ENCODE measurements at places on chromosomes 7 and 10. TPM values are rescaled to one million over a fixed set of nuclear protein-coding genes. Genes with fewer than 3 reads are reported as not detected.

- DNase-seq: no peak
- peak overlapping the region; percentile 93 for H3K27ac ChIP-seq
- H3K36me3 ChIP-seq: no peaks in the 10 kb centered on the region
- peaks cover 100% of the 10 kb centered on the region for H3K4me1 ChIP-seq
Observed at GRCh38 chr10:79152423-79152817, 83.7 kb downstream of the ZMIZ1 start.

DNA sequence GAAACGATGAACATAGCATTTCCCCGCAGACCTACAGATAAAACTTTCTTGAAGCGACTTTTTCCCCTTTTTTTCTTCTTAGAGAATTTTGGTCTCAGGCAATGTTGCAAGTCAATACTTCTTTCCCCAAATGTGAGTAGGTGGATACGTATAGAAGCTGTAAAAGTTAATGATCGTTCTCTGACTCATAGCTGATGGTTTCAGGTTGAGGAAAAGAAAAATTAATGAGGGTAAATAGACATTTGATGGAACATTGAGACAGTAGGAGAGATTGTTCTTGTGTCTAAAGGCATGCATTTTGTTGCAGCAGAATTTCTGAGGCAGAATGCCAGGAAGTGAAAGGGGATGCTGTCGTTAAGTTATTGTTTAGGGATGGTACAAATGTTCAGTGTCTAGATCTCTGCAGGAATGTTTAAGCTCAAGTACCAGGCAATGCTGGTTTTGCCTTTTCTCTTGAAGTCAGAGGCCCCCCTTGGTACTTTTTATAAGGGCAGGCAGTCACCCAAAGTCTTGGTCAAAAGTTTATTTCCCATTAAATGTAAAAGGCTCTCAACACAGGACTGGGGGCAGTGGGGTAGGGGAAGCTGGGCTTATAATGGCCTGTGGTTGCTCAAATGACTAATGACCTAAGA lies 9.3 kb downstream of the TCF7L2 start:
- no peaks in the 10 kb centered on the region for H3K27me3 ChIP-seq
- no peak for DNase-seq
- no peaks in the 10 kb centered on the region for H3K36me3 ChIP-seq
- H3K27ac ChIP-seq: no peak overlapping the region

DNA sequence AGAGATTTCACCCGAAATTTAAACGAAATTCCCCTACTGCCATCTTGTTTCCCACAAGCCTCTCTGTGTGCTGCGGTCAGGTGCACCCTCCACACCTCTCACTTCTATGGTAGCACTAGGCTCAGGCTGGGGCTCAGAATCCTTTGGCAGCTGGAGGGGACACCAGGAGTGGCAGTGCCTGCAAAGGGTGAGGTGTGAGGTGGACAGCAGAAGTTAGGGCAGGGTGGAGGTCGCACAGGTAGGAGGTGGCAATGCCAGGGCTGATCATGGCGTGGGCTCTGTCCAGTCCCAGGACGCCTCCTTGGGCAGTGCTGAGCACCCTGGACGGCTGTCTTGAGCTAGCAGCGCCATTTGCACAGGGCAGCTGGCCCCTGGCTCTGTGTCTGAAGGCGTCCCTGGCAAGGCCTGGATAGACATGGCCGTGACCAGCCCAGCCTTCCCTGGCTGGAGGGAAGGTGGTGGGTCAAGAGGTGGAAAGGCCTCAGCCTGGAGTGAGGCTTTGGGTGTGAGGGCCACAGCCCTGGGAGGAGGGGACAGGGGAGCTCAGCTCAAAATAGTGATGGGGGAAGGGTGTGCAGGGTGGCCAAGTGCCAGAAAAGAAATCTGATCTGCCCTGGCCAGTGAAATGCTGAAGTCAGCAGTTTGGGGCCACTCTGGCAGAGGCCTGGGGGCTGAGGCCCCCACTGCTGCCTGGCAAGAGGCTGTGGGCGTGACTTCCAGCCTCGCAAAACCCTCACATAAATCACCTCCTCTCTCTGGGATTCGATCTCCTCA lies 40.0 kb downstream of the ZCCHC24 start:
- no peaks in the 10 kb centered on the region for H3K36me3 ChIP-seq
- no peaks in the 10 kb centered on the region for H3K4me1 ChIP-seq
- no peaks in the 10 kb centered on the region for H3K27me3 ChIP-seq
- DNase-seq: no peak
- H3K4me3 ChIP-seq: no peak overlapping the region
- peak overlapping the region; percentile 94 for H3K27ac ChIP-seq

- H3K36me3 ChIP-seq: no peaks in the 10 kb centered on the region
- peak overlapping the region; percentile 16 for H3K4me3 ChIP-seq
- peaks cover 15% of the 10 kb centered on the region for H3K4me1 ChIP-seq
- no peaks in the 10 kb centered on the region for H3K27me3 ChIP-seq
- H3K27ac ChIP-seq: no peak overlapping the region
- DNase-seq: no peak
Observed at GRCh38 chr10:43203448-43204041, 63.3 kb downstream of the RASGEF1A start.

DNA sequence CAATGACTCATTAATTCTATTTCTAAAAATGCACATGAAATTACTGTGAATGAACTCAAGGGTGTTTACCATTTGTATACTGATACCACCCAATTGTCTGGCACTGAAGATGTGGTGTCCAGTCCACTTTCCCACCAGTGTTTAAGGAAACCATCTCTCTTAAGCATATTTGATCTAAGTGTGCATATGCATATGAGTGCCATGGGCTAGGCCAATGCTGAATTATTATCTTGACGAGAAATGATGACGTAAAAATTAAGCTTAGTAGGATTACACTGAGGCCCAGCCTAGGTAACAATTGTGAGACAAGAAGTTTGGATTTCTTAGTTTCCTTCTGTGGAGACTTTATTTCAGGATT lies 59.7 kb downstream of the SVIL start:
- no peak overlapping the region for H3K4me3 ChIP-seq
- no peaks in the 10 kb centered on the region for H3K27me3 ChIP-seq

GRCh38 chr10:10824591-10825148 lies 193.0 kb upstream of the CELF2 start:
- H3K4me3 ChIP-seq: no peak overlapping the region
- no peaks in the 10 kb centered on the region for H3K27me3 ChIP-seq
- DNase-seq: peak; percentile 70
- no peaks in the 10 kb centered on the region for H3K36me3 ChIP-seq

DNA sequence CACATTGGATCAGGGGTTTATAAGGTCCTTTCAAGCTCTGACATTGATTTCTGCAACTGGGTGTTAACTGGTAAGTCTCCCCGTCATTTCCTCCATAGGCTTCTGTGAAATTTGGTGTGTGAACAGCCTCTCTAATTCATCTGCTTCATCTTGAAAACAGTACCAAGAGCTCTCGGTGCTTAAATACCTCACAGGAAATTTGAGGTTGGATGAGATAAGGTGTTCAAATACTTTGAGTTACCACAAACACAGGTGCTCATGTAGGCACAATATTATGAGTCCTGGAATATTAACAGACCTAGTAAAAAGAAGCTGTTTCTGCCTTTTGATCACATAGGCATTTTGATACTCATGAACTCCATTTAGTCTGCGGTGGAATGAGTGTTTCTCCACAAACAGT lies 85.2 kb downstream of the RTKN2 start:
- no peak overlapping the region for H3K27ac ChIP-seq
- no peaks in the 10 kb centered on the region for H3K27me3 ChIP-seq
- no peak for DNase-seq
- H3K4me3 ChIP-seq: no peak overlapping the region
- no peaks in the 10 kb centered on the region for H3K36me3 ChIP-seq
- H3K4me1 ChIP-seq: no peaks in the 10 kb centered on the region

DNA sequence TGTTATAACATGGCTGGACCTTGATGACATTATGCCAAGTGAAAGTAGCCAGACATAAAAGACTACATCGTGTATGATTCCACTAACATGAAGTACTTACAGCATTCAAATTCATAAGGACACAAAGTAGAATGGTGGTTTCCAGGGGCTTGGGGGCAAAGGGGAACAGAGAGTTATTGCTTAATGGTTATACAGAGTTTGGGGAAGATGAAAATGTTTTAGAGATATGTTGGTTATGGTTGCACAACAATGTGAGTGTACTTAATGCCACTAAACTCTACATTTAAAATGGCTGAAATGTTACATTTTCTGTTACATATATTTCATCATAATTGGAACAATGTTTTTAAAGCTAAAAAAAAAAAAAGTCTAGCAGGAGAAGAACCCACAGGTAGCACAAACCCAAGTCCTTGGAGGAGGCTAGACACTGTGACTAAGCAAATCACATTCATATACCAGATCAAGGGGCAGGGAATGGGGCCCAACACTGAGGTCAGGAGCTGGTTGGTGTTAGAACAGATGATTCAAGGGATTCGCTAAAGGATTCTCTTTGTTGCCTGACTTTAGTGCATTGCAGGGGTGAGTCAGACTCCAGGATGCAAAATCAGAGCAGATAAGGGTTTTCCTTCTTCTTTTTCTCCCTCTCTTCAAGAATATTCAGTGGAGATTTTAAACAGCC lies 25.1 kb upstream of the AOAH start:
- no peaks in the 10 kb centered on the region for H3K27me3 ChIP-seq
- H3K4me3 ChIP-seq: no peak overlapping the region
- no peak for DNase-seq

DNA sequence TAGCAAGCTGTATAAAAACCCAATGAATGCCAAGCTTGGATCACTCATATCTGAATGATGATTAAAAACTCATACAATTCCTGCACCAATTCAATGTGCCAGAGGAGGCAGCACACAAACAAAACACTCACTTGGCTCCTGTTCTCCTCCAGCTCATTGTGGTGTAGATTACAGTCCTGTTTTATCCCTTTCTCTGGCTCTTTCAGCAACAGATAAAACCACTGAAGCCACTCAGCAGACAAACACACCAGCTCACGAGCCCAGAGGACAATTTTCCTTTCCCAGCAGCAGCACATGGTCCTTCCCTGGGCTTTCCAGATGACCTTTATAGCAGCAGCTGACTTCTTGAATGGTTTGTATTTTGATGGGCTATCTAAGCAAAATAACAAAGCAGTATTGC lies 107.3 kb upstream of the STARD3NL start:
- no peaks in the 10 kb centered on the region for H3K36me3 ChIP-seq
- no peaks in the 10 kb centered on the region for H3K4me1 ChIP-seq
- H3K27ac ChIP-seq: no peak overlapping the region
- H3K27me3 ChIP-seq: no peaks in the 10 kb centered on the region

GRCh38 chr10:77696584-77696983 lies 59.0 kb upstream of the KCNMA1 start:
- no peak for DNase-seq
- H3K4me1 ChIP-seq: no peaks in the 10 kb centered on the region
- H3K27me3 ChIP-seq: no peaks in the 10 kb centered on the region
- H3K27ac ChIP-seq: no peak overlapping the region

GRCh38 chr7:114085313-114085591 lies 166.4 kb upstream of the PPP1R3A start:
- H3K4me1 ChIP-seq: no peaks in the 10 kb centered on the region
- peaks cover 38% of the 10 kb centered on the region for H3K27me3 ChIP-seq
- DNase-seq: no peak
- H3K36me3 ChIP-seq: no peaks in the 10 kb centered on the region

DNA sequence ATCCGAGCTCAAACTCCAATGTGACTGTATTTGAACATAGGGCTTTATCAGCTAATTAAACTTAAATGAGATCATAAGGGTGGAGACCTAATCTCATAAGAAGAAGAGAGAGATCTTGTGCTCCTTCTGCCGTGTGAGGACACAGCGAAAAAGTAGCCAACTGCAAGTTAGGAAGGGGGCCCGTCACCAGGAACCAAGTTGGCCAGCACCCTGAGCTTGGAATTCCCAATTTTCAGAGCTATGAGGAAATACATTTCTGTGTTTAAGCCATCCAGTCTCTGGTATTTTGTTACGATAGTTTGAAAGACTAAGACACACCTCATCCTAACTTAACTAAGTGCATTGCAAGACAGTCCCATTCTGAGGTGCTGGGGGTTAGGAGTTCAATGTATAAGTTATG lies 14.1 kb upstream of the WDR86 start:
- H3K27ac ChIP-seq: no peak overlapping the region
- no peaks in the 10 kb centered on the region for H3K4me1 ChIP-seq
- H3K4me3 ChIP-seq: no peak overlapping the region
- no peaks in the 10 kb centered on the region for H3K27me3 ChIP-seq
- no peaks in the 10 kb centered on the region for H3K36me3 ChIP-seq
- no peak for DNase-seq

DNA sequence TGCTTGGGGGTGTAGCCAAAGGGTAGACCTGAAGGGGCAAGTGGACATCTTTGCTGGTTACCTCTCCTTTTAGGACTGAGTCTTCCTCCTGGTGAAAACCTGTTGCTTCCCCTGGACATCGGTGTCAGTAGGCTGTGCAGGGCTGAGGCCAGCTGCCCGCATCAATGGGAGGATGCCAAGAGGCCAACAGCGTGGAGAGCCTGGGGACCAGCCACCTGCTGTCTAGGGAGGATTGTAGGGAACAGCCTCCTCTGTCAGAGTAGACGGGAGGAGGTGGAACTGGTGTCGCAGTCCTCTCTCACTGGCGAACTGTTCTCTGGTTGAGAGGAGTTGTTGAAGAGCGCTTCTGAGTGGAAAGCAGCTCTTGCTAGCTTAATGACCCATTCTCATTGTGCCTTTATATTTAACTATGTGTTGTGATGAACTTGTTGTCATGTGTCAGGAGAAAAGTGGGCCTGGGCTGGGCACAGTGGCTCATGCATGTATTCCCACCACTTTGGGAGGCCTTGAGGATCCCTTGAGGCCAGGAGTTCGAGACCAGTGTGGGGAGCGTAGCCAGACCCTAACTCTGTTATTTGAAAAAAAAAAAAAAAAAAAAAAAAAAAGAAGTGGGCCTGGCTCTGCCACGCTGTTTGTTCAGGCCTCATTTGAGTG lies 1.8 kb downstream of the SUFU start:
- DNase-seq: no peak
- H3K4me1 ChIP-seq: no peaks in the 10 kb centered on the region
- peak overlapping the region; percentile 99 for H3K4me3 ChIP-seq
- no peaks in the 10 kb centered on the region for H3K27me3 ChIP-seq
- H3K27ac ChIP-seq: no peak overlapping the region
- H3K36me3 ChIP-seq: peaks cover 12% of the 10 kb centered on the region

GRCh38 chr7:38757931-38758330 lies 126.8 kb upstream of the AMPH start:
- no peaks in the 10 kb centered on the region for H3K4me1 ChIP-seq
- no peaks in the 10 kb centered on the region for H3K27me3 ChIP-seq
- peaks cover 9% of the 10 kb centered on the region for H3K36me3 ChIP-seq
- DNase-seq: no peak
- H3K27ac ChIP-seq: no peak overlapping the region

- H3K4me1 ChIP-seq: no peaks in the 10 kb centered on the region
- H3K27ac ChIP-seq: no peak overlapping the region
- no peaks in the 10 kb centered on the region for H3K27me3 ChIP-seq
- H3K4me3 ChIP-seq: no peak overlapping the region
- DNase-seq: no peak
- no peaks in the 10 kb centered on the region for H3K36me3 ChIP-seq
Observed at GRCh38 chr10:93790439-93790838, 32.7 kb downstream of the LGI1 start.

GRCh38 chr10:127470911-127471310 lies 78.2 kb upstream of the NPS start:
- H3K4me1 ChIP-seq: no peaks in the 10 kb centered on the region
- no peak overlapping the region for H3K4me3 ChIP-seq
- no peaks in the 10 kb centered on the region for H3K27me3 ChIP-seq
- H3K27ac ChIP-seq: no peak overlapping the region

The LRRD1 gene
- 0.30 TPM for total RNA-seq

The MET gene
- total RNA-seq: 16.1 TPM

The HSPA12A gene
- total RNA-seq: 11.5 TPM

The CDC14C gene
- not detected for total RNA-seq

The PLPP4 gene
- total RNA-seq: not detected

The MBL2 gene
- total RNA-seq: not detected
